Upper lobe of left lung (tissue), 6 donors: ENCODE measurements at places on chromosomes 5 and 9.

DNA sequence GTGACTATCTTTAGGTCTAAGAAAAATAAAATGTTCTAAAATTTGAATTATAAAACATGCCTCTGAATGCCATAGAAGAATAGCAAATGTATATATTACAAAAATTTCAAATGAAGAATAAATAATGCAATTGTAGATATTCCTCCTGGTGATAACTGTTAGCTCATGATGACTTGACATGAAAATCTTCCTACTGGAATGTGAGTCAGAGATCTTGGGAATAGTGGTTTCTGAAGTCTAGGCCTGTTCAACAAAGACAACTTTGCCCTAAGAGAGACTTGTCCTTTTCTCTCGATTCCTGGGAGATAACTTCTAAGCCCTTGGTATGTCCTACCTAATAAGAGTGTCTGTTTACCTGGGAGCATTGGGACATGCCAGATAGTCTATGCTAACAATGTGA lies 746.3 kb upstream of the RIOK2 start:
- no peak for DNase-seq

- DNase-seq = no peak
Measured at GRCh38 chr5:115932991-115933390, 29.3 kb upstream of the LVRN start.

DNA sequence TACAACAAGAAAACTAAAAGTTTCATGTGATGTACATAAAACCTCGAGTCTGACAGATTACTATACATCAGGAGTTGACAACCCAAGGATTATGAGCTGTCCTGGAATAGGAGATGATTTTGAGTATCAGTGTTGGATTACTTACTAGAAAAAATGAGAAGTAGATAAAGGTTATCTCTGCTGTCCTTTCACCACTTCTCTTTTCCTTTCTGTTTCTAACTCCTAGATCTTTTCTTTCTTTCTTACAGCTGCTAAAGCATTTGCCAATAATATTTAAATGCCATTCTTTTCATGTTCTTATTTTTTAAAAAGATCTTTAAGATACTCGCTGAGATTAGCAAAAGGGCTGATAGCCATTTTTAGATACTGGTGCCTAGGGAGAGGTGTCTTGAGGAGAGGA lies 14.8 kb downstream of the RBM27 start:
- no peak for DNase-seq

DNA sequence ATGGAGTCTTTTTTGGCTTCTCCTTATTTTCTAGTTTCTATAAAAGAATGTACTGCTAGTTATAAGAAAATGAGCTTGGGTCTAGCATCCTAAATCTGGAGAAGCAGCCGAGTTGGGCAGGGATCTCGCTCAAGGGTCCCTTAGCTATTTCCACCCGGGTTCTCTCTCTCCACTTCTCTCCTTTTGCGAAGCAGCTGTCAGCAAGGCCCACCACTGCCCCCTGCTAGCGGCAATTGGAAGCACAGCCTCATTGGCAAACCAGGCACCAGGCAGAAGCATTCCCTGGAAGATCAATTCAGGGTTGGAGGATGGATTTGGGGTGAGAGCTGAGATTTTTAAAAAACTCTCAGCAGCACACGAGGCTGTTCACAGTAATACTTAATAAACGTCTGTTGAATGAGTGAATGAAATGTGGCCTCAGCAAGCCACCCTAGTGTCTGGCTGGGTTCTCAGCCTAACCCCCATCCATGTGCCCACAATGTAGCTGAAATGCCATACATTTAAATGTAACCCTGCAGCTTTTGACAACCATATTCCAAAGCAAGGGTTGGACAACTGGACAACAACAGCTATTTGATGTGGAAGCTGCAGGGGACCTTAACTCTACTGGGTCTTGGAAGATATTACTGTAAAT lies 34.6 kb upstream of the TNIP1 start:
- DNase-seq = no peak

GRCh38 chr5:84227236-84227635 lies 157.4 kb downstream of the EDIL3 start:
- DNase-seq = no peak

DNA sequence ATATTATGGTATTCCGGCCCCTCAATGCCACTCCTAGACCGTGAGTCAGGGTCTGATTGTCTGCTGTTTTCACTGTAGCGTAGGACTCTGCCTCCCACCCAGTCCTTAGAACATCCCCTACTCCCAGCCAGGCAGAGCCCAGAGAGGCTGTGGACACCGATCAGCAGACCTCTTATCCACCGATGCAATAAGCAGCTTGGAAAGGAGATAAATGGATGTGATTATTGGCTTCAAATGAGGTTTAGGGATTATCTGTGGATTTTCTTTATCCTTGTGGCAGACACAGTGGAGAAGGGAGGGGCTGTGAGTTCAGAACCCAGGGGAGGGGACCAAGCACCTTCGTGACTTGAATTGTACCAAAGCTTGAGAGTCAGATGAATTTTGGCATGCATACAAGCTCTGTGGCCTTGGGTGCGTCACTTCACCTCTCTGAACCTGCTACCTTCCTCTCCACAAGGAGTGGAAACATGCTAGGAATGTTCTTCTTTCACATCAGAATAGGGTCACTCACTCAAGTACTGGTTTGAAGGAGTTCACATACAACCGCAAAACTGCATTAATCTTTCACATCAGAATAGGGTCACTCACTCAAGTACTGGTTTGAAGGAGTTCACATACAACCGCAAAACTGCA lies 83.1 kb upstream of the CPLX2 start:
- no peak for DNase-seq

DNA sequence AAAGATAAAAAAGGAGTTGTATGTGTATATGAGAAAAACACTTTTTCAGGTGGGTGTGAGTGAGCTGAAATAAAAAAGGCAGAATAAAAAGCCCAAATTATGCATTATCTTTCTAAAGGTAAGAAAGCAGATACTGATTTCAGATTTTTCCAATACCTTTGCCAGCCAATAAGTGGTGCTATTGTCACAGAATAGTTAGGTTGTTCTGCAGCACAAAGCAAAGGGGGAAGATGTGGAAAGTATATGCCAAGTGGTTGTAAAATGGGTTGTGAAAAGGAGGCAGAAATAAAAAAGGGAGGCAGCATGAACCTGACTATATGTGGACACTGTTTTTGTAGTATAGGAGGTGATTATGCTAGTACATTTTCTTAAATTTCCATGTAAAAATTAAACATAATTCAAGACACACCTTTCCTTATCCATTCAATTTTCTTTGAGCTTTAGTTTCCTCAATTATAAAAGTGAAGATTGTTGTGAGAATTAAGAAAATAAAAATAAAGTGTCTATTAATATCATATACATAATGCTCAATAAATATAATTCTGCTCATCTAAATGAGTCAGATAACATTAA lies 106.7 kb downstream of the SMIM15 start:
- no peak for DNase-seq

DNA sequence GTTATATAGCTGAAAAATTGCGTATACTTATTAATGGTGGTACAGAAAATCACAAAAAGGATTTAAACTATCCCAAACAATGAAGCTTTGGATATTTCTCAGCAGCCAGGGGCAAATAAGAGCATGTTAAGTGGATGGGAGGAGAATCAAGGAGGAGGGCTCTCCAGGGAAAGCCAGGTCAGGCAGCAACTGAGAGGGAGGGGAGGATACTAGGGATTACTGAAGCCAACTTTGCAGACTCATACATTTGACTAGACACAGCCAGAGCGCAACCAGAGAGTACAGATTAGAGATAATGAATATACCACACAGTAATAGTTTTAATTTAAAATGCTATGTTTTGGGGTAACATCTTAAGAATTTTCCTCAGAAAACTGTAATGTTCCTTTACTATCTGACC lies 360.2 kb downstream of the HCN1 start:
- no peak for DNase-seq

DNA sequence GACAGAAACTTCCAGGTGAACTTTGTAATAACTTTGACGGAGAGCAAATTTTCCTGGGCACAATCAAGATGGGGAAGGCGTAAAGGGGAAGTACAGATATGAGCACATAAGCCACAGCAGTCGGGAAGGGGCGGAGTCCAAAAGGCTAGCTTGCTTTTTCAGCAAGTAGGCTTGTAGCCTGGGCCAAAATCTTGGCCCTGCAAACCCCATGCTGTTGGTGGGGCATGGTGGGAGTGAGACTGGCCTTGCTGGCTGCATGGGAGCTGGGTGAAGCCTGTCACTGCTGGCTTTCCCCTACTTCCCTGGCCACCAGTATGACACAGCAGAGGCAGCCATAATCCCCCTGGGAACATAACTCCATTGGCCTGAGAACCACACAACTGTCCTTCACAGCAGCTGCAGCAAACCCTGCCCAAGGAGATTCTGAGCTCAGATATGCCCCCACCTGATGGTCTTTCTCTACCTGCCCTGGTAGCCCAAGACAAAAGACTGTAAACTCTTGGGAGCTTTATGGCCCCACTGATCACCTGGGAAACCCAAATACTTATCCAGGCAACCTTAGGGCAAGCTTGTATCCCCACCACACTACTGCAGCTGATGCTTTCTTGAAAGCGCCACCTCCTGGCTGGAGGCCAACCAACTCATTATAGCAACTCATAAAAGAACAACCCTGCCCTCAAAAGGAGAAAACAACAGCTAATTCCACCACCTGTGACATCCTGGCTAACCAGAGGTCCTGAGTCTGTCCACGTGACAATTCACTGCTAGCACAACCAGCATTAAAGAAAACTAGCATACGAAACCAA lies 24.0 kb downstream of the DCTN4 start:
- DNase-seq = peak; percentile 77

DNA sequence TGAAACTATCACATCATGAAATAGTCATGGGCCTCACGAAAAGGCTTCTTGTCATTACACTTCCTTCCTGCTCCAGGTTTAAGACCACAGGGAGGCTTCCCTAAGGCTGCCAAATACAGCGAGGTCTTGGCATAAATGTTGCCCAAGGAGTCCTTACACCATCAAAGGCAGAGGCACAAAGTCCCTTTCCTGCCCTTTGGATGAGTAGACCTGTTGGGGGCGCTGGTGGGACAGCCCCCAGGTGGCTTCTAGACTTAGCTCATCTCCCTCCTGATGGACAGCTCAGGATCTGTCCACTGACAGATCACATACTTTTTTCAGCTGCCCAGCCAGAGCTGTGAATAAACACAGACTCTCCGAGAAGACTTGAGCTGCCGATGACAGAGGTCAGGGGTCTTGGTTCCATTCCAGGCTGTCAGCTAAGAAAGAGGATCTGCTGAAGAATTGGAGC lies 15.5 kb upstream of the MEGF9 start:
- no peak for DNase-seq

- DNase-seq = no peak
Measured at GRCh38 chr5:130092991-130093390, 188.7 kb downstream of the CHSY3 start.

DNA sequence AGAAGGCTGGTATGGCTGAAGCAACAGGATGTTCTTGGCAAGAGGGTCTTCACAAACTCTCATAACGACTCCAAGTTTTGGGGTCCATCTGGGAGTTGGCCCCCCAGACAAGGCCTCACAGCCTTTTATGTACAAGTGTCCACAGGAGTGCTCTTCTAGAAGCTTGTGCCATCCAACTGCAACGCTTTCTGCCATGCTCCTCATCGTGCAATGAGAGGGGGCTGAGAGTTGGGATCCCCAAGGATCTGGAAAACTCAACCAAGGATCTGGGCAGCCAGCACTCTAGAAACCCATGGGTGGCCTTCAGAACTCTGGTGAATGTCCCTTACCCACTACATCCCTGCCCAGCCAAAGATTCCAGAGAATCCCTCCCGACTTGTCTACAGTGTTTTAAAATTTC lies 8.5 kb upstream of the AMBP start:
- DNase-seq = peak; percentile 12

DNA sequence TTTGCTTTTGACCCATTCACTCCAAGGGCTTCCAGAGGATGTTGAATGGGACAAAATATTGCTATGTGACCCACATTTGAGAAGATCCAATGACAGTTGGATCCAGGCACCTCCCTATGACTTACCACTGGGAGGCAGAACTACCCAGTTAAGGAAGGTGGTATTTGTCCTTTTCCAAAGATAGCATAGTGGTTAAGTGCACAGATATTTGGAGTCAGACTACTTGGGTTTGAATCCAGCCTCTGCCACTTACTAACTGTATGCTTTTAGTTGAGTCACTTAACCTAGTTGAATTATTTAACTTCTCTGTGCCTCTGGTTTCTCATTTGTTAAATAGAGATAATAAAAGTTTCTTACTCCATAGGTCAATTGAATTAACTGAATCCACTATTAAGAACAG lies 74.5 kb upstream of the PALM2AKAP2 start:
- no peak for DNase-seq

DNA sequence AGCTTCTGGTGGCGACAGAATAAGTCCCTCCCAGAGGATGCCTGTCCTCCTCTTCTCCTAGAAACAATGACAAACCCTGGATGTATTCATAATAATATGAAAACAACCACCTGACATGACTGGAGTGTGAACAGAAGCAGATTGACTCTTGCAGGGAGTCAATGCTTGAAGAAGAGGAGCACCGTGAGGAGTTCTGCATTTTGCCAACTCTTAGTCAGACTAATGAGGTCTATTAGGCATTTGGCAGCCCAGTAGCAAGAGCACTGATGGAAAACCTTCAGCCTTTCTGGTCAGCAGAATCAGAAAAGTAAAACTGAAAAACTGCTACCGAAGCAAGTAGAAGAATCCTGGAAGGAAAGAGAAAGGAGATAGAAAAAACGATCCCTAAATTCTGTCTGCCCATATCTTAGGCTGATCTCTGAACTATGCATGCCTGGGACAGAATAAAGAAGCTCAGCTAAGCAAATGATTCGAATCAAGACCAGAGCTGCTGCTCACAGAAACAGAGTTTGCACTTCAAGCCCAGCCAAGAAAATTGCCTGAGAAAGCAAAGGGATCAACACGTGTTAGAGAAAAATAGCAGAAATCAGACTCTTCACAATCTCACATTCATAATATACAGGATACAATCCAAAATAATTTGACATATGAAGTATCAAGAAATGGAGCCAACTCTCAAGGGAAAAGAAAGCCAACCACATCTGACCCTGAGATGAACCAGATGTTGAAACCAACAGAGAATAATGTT lies 69.5 kb upstream of the OSMR start:
- DNase-seq = no peak

DNA sequence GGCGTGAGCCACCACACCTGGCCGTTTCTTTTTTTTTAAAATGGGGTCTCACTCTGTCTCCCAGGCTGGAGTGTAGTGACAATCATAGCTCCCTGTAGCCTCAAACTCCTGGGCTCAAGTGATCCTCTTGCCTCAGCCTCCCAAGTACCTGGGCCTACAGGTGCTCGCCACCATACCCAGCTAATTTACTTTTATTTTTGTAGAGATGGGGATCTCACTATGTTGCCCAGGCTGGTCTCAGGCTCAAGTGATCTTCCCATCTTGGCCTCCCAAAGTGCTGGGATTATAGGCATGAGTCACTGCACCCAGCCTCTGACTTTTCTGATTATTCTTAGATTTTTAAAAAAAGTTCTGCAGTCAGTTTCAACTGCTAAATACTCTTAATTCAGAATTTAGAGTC lies 21.3 kb downstream of the RAI14 start:
- no peak for DNase-seq
